ENCODE measurements at places on chromosomes 13 and 19. TPM values are rescaled to one million over a fixed set of nuclear protein-coding genes. Genes with fewer than 3 reads are reported as not detected.

Gene ANKRD24
- 0.68 TPM for total RNA-seq

Gene GPR4
- total RNA-seq, result 1.4 TPM

Gene ZNF208
- 0.13 TPM for total RNA-seq

Gene ZNF442
- 2.5 TPM for total RNA-seq

Gene CEACAM3
- 1.3 TPM for total RNA-seq

Gene KRTDAP
- total RNA-seq, result 85.6 TPM

Gene ZNF793
- 3.4 TPM for total RNA-seq

Gene ZNF284
- total RNA-seq, result 1.1 TPM

Gene PRR20E
- total RNA-seq, result not detected

Gene SYCN
- not detected for total RNA-seq

Gene CCDC194
- not detected for total RNA-seq

Gene GNG8
- not detected for total RNA-seq

Gene ZFP36
- total RNA-seq, result 109 TPM

Gene OSCAR
- 1.6 TPM for total RNA-seq

Gene GGN
- not detected for total RNA-seq

Gene ZNF443
- 6.4 TPM for total RNA-seq
